ENCODE measurements at places on chromosomes 13 and 19.

- no peak for DNase-seq
These were observed 7.5 kb upstream of the TMEM255B start for GRCh38 chr13:113751491-113751890.

DNA sequence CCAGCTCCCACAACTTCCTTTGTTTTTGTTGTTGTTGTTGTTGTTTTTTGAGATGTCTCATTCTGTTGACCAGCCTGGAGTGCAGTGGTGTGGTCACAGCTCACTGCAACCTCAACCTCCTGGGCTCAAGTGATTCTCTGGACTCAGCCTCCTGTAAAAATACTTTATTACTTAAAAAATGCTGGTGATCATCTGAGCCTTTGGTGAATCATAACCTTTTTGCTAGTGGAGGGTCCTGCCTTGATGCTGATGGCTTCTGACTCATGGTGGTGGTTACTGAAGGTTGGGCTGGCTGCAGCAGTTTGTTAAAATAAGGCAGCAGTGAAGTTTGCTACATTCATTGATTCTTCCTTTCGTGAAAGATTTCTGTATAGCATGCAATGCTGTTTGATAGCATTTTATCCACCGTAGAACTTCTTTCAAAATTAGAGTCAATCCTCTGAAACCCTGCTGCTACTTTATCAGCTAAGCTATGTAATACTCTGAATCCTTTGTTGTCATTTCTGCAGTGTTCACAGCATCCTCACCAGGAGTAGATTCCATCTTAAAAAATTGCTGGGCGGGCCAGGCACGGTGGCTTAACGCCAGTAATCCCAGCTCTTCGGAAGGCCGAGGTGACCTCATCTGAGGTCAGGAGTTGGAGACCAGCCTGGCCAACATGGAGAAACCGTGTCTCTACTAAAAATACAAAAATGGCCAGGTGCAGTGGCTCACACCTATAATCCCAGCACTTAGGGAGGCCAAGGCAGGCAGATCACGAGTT lies 18.0 kb downstream of the ARHGAP35 start:
- no peak for DNase-seq

GRCh38 chr19:15863272-15863671 lies 34.6 kb downstream of the CYP4F2 start:
- DNase-seq: no peak

DNA sequence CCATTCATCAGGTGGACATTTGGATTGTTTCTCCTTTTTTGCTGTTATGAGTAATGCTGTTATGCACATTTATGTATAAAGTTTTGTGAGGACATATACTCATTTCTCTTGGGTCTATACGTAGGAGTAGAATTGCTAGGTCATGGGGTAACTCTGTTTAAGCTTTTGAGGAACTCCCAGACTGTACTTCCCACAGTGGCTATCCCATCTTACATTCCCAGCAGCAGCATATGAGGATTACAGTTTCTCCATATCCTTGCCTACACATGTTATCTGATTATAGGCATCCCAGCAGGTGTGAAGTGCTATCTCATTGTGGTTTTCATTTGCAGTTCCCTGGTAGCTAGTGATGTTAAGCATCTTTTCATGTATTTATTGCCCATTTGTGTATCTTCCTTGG lies 5.9 kb downstream of the ZSCAN22 start:
- no peak for DNase-seq

- DNase-seq: no peak
These were observed 1.4 kb downstream of the PSMD8 start for GRCh38 chr19:38375748-38376147.

DNA sequence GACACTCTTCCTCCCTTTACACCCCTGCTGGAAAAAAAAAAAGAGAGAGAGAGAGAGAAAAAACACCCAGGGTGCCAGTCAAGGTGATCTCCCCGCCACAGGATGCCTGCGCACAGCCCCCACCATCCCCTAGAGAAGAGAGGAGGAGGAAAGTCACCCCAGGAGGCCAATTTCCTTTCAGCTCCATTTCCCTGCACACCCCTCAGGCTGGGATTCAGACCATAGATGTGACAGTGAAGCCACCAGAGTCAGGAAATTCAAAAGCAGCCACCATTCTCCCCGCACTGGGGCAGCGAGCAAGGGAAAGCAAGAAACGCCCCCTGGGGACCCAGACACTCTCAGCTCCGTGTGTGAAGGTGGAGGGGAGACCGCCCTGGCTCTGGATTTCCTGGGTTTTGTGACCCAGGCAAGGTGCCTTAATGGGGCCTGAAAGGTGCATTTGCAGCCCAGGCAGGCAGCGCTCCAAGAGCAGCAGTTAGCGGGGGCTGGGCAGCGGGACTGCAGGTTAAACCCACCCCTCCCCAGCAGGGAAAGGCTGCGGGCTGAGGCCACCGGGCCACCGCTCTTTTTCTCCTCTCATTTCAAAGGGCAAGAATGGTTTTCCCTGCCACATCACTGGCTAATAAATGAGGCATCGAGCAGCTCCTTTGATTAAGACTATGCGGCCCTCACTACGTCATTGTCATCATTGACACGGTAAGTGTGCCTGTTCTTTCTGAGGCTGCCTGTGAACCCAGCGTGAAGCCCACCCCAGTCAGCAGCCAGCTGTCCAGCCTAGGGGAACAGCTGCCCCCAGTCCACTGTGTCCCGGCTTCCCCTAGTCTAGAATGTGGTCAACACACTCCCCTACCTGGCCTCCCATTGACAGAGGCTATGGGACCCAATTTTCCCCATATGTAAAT lies 83.8 kb upstream of the TM9SF2 start:
- no peak for DNase-seq

DNA sequence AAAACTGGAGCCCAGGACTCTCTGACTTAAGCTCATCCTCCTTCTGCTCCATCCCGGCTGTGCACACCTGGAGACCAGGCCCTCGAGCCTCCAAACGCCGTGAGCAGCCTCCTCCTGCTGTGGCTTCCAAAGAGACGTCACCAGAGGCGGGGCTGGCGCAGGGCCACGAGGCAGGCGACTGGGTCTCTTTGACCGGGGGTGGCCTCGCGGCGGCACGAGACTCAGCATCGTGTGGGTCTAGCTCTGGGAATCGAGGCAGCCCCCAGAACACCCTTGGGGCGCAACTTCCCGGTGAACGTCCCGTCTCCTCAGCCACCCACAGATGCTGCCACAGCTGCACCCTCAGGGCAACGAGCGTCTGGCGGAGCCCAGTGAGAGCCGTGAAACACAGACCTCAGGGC lies 22.8 kb downstream of the RASA3 start:
- no peak for DNase-seq

- DNase-seq: no peak
These were observed 16.8 kb upstream of the OR1M1 start for GRCh38 chr19:9070066-9070465.

DNA sequence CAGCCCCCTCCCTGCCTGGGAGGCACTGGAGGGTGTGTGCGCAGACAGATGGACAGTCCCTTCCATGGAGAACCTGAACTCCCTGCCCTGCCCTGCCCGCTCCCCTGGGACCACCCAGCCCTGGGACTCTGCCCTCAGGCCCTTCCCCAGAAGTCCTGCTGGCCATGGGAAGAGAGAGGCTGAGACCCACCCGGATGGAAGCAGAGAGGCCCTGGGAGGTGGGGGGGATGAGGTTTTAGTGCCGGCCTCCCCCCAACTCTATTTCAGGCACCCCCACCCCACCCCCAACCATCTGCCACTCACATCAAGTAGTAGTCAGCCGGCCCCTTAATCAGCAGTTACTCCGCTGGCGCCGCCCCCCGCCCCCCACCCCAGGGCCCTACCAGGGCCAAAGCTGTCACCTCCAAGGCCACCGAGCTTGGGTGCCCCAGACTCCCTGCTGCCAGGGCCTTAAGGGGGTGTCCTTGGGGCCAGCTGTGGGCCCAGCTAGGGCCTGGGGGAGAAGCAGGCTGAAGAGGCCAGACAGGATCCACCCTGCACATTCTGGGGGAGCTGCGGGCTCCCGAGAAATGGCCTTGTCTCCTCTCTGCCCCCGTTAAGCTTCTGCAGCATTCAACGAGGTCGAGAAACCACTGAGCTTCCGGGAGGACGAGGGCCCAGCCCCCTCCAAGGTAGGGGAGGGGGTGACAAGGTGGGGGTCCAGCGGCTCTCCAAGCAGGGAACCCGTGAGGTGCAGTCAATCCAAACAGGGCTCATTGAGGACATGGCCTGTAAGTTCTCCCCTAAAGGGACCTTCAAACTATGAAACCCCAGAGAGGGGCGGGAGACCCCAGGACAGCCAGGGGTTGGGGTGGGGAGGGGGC lies 17.4 kb downstream of the NMRK2 start:
- DNase-seq: no peak

DNA sequence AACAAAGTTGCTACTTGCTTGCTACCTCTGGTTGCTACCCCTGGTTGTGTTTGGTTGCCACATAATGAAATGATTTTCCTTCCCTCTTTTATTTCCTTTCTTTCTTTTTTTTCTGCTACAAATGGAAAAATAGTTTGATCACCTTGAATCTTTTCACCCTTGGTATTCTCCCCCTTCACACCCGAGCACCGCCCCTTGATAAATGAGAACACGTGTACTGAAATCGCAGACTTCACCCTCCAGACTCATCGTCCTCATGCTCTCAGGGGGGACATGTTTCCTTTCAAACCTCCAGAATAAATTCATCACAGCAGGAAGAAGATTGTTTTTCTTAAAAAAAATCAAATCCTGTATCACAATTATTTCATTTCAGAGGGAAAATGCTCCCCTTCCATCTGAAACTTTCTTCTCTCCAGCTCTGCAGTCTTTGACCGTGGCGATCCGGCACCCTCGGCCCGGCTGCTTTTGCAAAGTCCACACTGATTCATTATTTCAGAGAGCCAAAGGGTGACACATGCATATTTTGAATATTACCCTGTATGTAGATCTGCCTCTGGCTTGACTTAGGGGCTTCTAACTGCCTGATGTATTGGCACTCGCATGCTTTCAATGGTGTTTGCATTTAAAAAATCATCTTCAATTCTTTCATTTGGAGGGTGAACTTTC lies 222.6 kb upstream of the MAB21L1 start:
- DNase-seq: no peak

- DNase-seq: no peak
These were observed 40.1 kb downstream of the SERTM1 start for GRCh38 chr13:36713887-36714286.

- DNase-seq: no peak
These were observed 11.7 kb downstream of the NECTIN2 start for GRCh38 chr19:44857837-44858236.

DNA sequence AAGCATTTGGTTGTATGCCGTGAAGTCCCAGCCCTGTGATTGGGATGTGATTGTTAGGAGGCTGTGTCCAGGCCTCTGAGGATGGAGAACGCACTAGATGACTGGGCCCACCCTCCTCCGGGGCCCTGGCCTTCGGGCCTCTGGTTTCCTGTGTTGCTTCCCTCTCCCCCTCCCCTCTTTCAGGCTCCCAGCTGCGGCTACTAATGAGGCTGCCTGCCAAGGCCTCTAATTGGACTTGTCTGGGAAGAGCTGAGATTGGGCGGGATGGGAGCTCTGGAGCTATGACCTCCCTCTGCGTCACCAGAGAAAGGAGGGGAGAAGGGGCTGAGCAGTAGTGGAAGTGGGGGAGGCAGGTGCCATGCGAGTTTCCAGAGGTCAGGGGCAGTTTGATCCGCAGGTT lies 9.9 kb downstream of the PTH2 start:
- no peak for DNase-seq

DNA sequence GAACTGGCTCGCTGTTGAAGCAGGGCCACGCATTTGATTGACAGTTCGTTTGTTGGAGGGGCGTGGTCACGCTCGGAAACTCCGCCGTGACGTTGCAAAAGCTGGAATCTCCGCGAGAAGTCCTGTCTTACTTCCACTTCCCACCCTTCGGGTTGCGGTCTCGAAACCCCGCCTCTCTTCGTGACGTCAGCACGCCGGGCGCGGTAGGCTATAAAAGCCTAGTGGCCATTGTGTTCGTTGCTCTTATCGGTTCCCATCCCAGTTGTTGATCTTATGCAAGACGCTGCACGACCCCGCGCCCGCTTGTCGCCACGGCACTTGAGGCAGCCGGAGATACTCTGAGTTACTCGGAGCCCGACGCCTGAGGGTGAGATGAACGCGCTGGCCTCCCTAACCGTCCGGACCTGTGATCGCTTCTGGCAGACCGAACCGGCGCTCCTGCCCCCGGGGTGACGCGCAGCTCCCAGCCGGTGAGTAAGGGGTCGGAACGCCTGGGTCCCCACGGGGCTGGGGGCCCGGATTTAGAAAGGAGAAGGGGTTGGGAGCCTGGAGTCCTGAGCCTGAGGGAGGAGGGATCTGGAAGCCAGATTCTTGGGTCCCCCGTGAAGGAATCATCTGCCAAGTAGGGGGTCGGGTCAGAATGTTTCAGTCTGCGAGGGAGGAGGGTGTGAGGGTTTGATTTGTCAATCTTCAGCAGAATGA lies at the start of gene PPP1R15A:
TSS of gene PPP1R15A (plus strand) at position 240 of the 702 bp plus-strand sequence. CDS start 813 bp downstream, outside the sequence.
- DNase-seq: peak; percentile 100

DNA sequence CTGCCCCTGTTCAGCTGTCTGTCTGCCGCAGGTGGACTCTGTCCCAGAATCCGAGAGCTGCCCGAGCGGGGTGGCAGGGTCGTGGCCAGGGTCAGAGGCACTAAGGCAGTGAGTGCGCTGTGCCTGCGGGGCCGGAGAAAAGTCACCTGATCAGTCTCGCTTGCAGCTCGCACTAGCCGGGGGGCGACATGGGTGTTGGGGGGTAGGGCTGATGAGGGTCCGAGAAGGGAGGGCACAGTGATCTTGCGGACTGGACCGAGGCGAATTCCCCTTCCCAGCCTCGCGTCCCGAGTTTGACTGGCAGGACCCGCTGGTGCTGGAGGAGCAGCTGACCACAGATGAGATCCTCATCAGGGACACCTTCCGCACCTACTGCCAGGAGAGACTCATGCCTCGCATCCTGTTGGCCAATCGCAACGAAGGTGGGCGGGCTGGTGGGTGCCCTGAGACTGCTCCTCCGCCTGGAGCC lies 627 bp downstream of the GCDH start:
- DNase-seq: no peak

DNA sequence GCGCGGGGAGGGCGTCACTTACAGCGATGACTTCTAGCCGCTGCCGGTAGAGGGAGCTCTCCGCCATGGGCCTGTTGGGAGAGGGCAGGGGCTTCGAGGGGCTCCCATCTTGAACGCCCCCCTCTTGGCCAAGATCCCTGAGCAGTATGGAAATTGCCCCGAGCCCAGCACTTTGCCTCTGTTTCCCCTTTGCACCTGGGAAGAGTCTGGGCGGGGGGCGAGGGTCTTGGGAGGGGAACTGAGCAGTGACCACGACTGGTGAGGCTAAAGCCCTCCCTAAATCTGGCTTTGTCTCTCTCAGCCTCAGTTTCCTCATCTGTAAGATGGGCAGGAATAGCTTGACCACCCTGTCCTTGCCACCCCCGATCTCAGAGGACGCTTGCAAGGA lies 2.8 kb downstream of the PALM3 start:
- no peak for DNase-seq

- no peak for DNase-seq
These were observed 41.8 kb downstream of the IGFL3 start for GRCh38 chr19:46082728-46083050.

DNA sequence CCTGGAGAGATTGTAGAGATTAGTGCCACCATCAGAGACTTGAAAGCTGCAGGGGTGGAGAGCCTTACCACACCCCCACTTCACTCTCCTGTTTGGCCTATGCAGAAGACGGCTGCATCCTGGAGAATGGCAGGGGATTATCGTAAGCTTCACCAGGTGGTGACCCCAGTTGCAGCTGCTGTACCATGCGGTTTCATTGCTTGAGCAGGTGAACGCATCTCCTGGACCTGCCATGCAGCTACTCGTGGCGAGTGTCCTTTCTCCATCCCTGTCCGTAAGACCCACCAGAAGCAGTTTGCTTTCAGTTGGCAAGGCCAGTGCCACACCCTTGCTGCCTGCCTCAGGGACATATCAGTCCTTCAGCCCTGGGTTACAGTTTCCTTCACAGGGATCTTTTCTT lies 21.2 kb downstream of the PPP5C start:
- DNase-seq: no peak

All from stimulated activated CD8-positive, alpha-beta memory T cell treated with anti-CD3 and anti-CD28 coated beads, Interleukin-4, amount 100 ng/mL, for 4 hours (primary cell).